Fibroblast of pulmonary artery (primary cell): ENCODE measurements at places on chromosomes 3 and 15.

GRCh38 chr3:130627882-130628281, 110.9 kb downstream of the COL6A6 start:
- DNase-seq = no peak

GRCh38 chr3:49120438-49121131, at the start of gene USP19:
USP19 (minus strand) TSS chr3:49120823; CDS start chr3:49119145, 1,678 bp downstream.
- DNase-seq = peak; percentile 94

DNA sequence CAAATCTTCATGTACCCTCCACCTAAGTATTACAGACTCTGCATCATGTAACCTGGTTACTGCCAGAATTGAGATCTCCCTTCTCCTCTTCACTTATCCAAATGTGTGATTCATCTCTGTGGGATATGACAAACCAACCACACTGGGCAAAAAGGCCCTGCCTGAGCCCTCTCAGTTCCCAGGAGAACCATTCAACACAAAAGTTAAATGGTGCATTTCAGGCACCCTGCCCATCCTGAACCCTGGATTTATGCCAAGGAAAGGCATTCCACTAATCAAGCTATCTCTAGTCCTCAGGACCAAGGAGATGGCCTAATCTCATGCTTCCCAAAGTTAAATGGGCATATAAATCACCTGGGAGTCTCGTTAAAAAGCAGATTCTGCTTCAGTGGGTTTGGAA, 108.5 kb downstream of the TNIK start:
- DNase-seq = peak; percentile 87

- DNase-seq = no peak
Observed at GRCh38 chr3:128591738-128592426, 58.7 kb downstream of the RPN1 start.

DNA sequence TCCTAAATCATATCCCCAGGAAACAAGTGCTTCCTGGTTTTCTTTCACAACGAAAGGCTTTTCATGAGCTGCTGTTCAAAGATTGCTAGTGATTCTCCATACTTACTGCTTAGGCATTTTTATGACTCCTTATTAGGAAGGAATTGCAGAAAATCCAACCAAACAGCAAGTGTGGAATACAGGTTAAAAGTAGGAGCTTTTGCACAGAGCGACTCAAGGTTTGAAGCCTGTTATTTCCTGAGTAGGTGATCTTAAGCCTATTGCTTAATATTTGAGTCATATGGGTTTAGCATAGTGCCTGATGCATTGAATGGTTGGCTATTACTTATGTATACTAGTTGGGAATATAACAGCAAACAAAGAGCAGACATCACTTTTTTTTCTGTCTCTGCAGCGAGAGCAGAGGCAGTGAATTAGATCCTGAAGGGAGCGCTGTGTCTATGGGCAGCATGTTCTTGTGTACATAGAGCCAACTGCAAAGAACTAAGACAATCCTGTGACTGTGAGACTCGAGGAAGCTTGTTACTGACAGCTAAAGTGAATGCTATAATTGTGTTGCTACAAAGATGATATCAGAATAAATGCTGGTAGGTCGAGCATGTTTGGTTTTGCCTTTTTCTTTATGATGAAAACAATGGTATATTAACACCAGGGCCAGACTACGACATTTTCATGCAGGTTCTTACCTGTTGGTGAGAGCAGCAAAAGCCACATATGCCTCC, 6.3 kb downstream of the TM4SF1 start:
- DNase-seq = peak; percentile 84
